ENCODE measurements at places on chromosomes 12 and 14.

DNA sequence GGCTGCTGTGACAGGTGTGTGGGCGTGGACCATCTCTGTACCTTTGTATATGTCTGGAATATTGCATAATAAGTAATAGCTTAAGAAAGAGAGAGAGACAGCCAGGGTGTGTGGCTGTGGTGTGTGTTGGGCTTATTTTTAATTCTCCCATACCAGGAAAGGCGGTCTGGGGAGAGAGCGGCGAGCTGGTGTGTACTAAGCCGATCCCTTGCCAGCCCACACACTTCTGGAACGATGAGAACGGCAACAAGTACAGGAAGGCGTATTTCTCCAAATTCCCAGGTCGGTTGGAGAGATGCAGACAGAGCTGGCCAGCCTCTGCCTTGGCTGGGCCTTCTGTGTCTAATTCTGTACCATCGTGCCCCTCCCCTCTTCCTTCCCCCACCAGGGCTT lies 63.9 kb downstream of the AACS start:
- no peak for DNase-seq

GRCh38 chr12:13362260-13362841 lies 165.8 kb downstream of the EMP1 start:
- DNase-seq, result peak; percentile 86

GRCh38 chr14:67317822-67318221 lies 41.8 kb downstream of the ATP6V1D start:
- DNase-seq, result no peak

- DNase-seq, result no peak
These were observed 258.6 kb downstream of the MSRB3 start for GRCh38 chr12:65536876-65537681.

DNA sequence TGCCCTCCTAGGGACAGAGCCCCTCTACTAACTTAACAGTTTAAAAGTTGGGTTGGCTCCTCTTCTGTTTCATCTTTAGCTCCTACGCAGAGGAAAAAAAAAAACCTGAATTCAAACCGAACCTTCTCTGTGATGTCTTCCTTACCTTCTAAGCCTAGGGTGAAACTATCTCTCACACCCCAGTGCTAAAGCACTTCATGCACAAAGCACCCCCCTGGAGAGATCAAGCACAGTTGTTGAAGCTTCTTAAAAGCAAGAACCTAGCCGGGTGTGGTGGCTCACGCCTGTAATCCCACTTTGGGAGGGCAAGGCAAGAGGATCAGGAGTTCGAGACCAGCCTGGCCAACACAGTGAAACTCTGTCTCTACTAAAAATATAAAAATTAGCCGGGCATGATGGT lies 37.6 kb downstream of the CORO1C start:
- no peak for DNase-seq

DNA sequence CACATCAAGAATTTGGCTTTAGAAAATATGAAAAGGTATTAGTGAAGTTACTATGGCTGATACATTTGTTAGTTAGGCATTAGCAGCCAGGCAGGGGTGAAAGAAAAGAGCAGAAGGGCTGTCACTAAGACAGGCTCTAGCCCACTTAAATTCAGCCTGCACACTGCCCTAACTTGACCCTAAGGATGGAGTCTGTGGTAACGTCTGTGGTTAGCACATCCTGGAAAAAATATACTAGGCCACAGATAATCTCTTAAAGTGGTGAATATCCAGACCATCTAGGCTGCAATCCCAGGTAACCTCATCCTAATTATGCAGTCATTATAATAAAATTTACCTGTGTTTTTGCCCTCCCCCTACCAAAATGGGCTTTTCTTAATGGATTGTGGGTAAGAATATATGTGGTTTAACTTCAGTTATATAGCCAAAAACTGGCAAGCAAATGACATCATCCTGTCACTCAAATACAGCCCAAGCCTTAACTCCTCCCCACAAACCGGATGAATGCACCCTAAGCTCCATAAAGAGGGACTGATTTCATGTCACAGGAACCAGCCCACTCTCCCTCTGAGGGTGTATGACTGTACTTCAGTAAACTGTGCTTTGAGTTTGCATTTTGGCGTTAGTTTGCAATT lies 440.9 kb downstream of the LRFN5 start:
- no peak for DNase-seq

DNA sequence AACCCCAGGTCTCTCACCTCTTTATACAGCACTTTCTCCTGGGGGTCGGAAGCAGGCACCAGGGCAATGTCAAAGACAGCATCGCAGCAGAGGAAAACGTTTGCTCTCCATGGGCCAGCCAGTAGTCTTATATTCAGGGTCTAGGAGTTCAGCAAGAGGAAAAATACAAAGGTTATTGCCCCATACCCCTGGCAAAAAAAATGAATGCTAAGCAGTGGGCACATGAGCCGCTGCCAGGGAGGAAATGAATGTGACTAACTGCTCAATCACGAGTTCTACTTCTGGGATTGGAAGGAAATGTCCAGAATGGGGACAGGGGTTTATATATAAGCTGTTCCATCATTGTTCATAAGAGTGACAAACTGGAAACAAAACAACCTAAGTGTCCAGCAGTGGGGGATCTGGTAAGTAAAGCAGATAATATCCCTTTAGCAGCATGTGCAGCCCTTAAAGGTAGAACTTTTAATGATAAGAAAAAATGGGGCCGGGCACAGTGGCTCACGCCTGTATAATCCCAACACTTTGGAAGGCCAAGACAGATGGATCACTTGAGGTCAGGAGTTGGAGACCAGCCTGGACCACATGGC lies 53.8 kb downstream of the PHETA1 start:
- DNase-seq, result no peak

- no peak for DNase-seq
These were observed 65.2 kb downstream of the WIF1 start for GRCh38 chr12:65055859-65056258.

- DNase-seq, result no peak
These were observed 8.1 kb downstream of the CPSF6 start for GRCh38 chr12:69247268-69248018.

DNA sequence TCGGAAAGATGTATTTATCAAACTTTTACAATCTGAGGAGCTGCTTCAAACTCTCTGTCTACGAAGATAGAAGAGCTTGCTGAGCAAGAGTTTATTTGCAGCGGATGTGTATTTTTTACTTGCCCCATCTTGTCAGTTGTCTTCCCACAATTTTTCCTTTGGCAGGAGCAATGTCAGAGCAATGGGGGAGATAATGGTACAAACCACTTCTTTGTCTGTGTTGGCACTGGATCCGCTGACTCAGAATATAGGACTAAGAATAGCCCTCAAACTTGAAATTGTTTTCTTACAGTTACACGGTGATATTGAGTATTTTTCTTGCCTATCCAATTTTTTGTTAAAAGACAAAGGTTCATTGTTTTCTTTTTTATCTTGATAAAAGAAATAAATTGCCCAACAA lies 27.6 kb downstream of the HELB start:
- DNase-seq, result no peak

DNA sequence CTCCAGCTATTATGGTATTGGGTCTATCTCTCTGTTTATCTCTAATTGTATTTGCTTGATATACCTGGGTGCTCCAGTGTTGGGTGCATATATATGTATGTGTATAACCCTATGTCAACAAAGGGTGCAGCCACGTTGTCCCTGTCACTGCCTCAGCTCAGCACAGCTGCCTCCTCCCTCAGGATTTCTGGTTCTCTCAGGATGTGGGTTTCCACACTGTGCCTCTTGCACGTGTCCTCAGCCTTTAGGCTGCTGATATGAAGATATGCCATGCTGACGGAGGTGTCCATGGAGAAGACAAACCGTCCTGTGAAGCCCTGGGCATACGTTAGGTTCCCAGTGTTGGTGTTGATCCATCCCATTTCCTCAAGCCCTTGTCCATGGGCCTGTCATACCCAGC lies 791.2 kb downstream of the TMEM121 start:
- DNase-seq, result no peak

DNA sequence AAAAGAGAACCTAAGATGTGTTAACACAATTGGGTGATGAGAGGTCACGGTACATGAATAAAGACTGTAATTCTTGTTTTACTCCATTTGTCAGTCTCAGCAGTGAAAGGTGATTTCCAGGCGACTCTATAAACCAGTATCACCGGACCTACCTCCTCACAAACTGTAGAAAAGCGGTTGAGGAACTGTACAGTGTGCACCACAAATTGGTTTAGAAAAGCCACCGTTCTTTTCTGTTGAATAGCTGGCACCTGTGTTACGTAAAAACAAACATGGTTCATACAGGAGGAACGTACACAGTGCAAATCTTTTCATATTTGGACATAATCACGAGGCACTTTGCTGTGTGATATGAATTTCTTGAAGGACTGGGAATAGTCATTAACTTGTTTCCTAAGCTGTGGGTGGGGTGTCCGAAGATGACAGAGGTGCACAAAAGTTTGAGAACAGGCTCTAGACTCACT lies 663 bp downstream of the WASHC3 start:
- DNase-seq, result no peak

GRCh38 chr12:92468358-92469020 lies 234.3 kb upstream of the PLEKHG7 start:
- DNase-seq, result no peak

DNA sequence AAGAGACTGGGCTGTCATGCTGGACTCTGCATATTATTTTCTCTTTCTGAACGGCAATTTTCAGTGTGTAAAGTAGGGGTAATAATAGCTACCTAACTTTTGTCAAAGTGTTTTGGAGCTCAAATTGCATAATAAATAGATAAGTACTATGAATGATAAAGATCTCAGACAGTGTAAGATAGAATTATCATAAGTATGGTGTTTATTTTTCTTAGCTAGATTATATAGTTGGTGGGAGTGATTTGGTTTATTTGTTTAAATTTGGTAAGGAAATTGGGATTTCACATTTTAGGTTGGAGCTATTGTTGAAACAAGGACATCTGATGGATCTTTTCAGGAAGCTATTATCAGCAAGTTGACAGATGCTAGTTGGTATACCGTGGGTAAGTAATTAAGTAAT lies 7.4 kb downstream of the ARID4A start:
- no peak for DNase-seq

DNA sequence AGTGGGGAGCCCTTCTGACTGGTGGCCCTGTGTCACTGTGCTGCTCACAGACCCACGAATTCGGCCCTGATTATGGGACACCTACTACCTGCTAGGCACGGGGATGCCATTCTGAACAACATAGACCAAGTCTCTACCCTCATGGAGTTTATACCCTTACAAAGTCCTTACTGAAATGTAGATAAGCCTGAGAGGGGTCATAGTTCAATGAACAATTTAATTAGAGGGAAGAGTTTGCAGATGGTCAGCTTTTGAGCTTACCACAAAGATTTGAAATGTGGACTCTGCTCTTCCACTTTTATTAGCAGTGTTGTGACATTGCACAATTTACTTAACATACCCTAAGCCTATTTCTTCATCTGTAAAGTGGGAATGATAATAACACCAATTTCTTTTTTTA lies 161.1 kb downstream of the MYRFL start:
- DNase-seq, result no peak

DNA sequence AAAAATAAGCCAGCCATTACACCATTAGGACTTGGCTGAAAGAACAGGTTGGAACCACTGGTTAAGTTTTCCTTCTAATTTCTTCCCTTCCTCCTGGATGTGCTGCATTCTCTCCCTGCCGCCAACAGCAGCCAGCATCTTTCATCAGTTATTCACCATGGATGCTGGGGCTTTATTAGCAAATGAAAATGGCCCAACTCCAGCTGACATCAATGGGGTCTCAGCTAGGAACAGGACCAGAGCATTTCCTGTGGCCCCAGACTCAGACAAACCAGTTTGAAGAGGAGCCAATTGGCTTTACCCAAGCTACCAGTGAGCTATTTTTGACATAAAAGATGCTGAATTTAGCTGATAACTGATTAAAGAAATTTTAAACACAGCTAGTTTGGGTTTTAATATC lies 26.0 kb upstream of the TBX5 start:
- no peak for DNase-seq

GRCh38 chr14:44477953-44478352 lies 29.1 kb downstream of the FSCB start:
- no peak for DNase-seq

- no peak for DNase-seq
These were observed 156.1 kb upstream of the ALG10B start for GRCh38 chr12:38160318-38161122.

- no peak for DNase-seq
These were observed 113.4 kb downstream of the NT5DC3 start for GRCh38 chr12:103727638-103728037.

- DNase-seq, result no peak
These were observed 342.7 kb downstream of the PRKD1 start for GRCh38 chr14:29584992-29585391.

GRCh38 chr12:131445184-131445774 lies 265.6 kb upstream of the SFSWAP start:
- no peak for DNase-seq

DNA sequence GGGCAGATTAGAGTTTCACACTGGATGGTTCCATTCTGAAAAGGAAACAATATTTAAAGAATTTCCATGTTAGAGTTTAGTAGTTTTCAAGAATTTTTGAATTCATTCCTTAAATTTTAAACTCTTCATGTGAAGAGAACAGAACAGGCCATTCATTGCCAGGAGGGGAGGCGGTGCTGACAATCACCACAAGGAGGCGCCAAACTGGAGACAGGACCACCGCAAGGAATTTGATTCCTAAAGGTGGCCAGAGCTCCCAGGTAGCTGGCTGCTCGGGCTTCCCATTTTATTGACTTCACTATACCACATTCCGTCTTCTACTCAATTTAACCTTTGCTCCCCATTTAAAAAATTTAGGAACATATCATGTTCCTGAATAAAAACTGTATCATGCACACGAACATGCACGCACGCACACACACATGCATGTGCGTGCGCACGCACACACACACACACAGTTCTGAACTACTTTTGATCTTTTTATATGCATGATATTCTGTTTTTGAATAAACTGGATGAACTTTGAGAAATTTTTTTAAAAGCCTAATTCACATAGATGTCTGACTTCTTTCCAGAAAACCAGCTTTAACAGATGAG lies 101.2 kb downstream of the NELL2 start:
- DNase-seq, result peak; percentile 54

DNA sequence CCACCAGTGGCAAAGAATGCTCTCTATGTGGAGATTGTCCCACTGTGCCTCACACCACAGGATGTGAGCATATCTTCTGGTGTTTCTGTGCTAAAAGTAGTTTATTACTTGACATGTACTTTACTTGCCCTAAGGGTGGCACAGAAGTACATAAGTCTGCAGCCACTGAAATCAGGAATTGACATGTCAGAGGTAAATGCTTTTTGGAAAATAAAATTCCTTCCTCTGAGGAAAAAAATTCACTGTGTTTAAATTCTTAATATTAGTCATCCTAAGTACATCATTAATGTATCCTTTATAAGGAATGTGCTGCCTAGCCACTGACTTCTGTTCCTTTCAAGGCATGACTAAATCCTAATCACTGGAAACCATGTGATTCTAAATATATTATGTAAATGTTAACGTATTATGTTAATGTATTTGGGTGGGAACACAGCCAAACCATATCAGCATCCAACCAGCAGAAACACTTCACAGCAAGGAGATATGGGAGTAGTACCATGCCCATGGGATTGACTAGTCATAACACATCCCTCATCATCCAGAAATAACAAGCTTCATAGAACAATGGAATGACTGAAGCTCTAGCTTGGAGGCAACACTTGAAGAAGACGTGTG lies 239.7 kb upstream of the PPFIA2 start:
- DNase-seq, result no peak

GRCh38 chr12:28793581-28794151 lies 355.4 kb upstream of the FAR2 start:
- no peak for DNase-seq

- no peak for DNase-seq
These were observed 1.5 kb downstream of the RASAL1 start for GRCh38 chr12:113134071-113134470.

GRCh38 chr12:120841525-120841924 lies 62.6 kb downstream of the SPPL3 start:
- DNase-seq, result no peak
